ENCODE measurements at places on chromosomes 7 and 10. TPM values are rescaled to one million over a fixed set of nuclear protein-coding genes. Genes with fewer than 3 reads are reported as not detected.

Gene CASP7
- 41.9 TPM for total RNA-seq

Gene PRKRIP1
- total RNA-seq, result 35.1 TPM

Gene SLC26A5
- not detected for total RNA-seq

Gene GOLGA7B
- total RNA-seq, result not detected

Gene LIPF
- total RNA-seq, result not detected

Gene OR13A1
- total RNA-seq, result not detected

GRCh38 chr7:98228801-98229200, 17.6 kb downstream of the BHLHA15 start:
- H3K36me3 ChIP-seq, result no peaks in the 10 kb centered on the region
- no peak overlapping the region for H3K4me3 ChIP-seq
- H3K27me3 ChIP-seq, result no peaks in the 10 kb centered on the region
- H3K27ac ChIP-seq, result no peak overlapping the region
- no peaks in the 10 kb centered on the region for H3K4me1 ChIP-seq

DNA sequence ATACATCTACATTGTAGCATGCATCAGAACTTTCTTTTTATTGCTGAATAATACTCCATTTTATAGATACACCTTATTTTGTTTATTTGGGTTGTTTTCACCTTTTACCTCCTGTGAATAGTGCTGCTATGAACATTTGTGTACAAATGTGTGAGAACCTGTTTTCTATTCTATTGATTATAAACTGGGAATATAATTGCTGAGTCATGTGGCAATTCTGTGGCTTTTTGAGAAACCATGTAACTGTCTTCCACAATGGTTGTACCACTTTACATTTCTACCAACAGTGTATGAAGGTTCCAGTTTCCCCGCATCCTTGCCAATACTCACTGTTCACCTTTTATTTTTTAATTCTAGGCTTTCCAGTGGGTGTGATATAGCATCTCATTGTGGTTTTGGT, 138.6 kb upstream of the MBL2 start:
- H3K27me3 ChIP-seq, result no peaks in the 10 kb centered on the region
- H3K27ac ChIP-seq, result no peak overlapping the region
- no peaks in the 10 kb centered on the region for H3K4me1 ChIP-seq
- no peak for DNase-seq

DNA sequence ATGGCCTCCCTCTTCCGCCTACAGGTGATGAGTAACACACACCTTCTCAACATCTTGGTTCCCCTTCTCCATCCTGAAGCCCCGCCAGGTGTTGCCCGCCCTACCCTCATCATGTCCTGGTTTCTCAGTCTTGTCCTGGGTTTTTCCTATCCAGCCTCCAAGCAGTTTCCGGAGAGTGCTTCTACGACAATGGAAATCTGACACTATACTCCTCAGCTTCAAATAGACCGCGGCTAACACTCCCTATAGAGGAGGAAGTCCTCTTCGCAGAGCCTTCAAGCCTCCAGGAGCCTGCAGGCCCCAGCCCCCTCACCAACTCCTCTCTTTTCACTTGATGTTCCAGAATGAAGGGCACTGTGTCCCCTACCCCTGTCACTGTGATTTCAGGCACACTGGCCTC, 147.4 kb downstream of the PRPF18 start:
- H3K36me3 ChIP-seq, result peaks cover 20% of the 10 kb centered on the region
- no peak for DNase-seq
- no peaks in the 10 kb centered on the region for H3K4me1 ChIP-seq
- H3K27ac ChIP-seq, result no peak overlapping the region
- H3K27me3 ChIP-seq, result no peaks in the 10 kb centered on the region

- H3K36me3 ChIP-seq, result no peaks in the 10 kb centered on the region
- H3K4me3 ChIP-seq, result no peak overlapping the region
- H3K27ac ChIP-seq, result no peak overlapping the region
- DNase-seq, result no peak
Observed at GRCh38 chr7:95776561-95777185, 4.3 kb downstream of the DYNC1I1 start.

- peak; percentile 93 for DNase-seq
- peaks cover 5% of the 10 kb centered on the region for H3K4me1 ChIP-seq
- H3K4me3 ChIP-seq, result no peak overlapping the region
Observed at GRCh38 chr7:12757443-12757842, 70.0 kb downstream of the ARL4A start.

DNA sequence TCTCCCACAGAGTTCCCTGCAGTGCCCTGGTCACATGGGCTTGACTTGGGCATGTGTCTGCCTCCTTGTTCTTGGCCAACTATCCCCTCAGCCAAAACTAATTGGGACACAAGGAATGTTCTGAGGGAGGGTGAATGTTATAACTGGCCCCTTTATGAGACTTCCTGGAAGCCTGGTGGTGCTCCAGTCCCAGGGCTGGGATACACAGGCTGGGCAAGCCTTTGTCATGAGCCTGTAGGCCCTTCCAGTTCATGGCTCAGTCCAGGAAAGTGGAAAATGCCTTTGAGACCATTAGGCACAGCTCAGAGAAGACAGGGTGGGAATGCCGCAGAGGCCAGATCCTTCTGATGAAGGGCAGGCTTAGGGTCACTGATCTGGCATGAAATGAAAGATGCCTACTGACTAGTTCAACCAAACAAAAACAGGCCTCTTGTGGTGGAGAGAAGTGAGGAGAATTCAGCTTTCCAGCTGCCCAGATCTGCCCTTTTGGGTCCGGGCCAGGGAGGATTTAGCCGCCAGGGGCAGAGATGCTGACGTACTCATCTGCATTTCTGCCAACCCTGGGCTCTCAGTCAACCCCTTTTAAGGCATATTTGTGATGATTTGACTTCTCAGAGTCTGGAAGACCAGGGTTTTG, 961.5 kb downstream of the KCNMA1 start:
- H3K4me3 ChIP-seq, result no peak overlapping the region
- DNase-seq, result peak; percentile 23
- H3K4me1 ChIP-seq, result no peaks in the 10 kb centered on the region
- H3K36me3 ChIP-seq, result no peaks in the 10 kb centered on the region

DNA sequence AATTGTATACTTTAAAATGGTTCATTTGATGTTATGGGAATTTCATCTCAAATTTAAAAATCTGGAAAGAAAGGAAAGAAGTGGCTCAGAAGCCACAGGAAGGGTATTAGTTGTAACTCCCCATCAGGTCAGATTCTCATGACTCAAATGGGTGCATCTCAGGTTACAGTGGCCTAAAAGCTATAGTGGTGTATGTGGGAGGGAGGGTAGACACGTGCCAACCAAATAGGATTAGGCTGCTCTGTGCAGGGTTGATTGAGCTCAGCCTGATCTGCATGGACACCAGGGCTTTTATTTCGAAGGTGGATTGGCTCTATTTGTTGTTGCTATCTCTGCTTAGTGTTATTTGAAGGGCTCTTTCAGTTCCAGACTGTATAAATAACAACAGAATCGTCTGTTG, 121.5 kb upstream of the PRR15 start:
- no peaks in the 10 kb centered on the region for H3K36me3 ChIP-seq
- no peak overlapping the region for H3K27ac ChIP-seq
- peak; percentile 18 for DNase-seq
- no peaks in the 10 kb centered on the region for H3K27me3 ChIP-seq
- no peak overlapping the region for H3K4me3 ChIP-seq

DNA sequence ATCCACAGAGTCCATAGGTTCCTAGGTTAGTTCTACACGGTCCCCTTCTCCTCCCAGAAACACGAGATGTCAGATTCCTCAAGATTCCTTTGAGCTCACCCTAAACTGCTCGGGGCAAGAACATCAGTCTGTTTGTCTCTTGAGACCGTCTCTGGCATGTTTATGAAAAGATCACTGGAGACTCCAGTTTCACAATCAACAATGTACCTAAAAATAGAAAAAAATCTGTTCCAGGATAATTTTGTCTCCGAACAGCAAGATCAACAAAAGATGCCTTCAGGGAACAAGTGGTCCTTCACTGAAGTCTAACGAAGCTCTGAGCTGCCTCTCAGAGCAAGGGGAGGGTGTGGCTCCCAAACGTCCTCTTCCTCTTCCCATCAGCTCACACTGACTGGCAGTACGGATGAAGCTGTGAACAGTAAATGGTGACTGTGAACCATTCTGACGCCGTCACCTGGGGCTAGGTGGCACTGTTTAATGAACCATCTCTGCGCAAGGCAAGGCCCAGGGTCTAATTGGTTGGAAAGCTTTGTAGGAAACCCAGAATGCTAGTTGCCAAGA, 156.2 kb upstream of the LYZL1 start:
- no peak overlapping the region for H3K4me3 ChIP-seq
- no peak overlapping the region for H3K27ac ChIP-seq
- H3K36me3 ChIP-seq, result no peaks in the 10 kb centered on the region
- H3K27me3 ChIP-seq, result no peaks in the 10 kb centered on the region
- H3K4me1 ChIP-seq, result peaks cover 12% of the 10 kb centered on the region

GRCh38 chr10:107477266-107477665, 312.8 kb upstream of the SORCS1 start:
- no peak overlapping the region for H3K27ac ChIP-seq
- H3K27me3 ChIP-seq, result no peaks in the 10 kb centered on the region
- H3K4me1 ChIP-seq, result no peaks in the 10 kb centered on the region
- no peak overlapping the region for H3K4me3 ChIP-seq

DNA sequence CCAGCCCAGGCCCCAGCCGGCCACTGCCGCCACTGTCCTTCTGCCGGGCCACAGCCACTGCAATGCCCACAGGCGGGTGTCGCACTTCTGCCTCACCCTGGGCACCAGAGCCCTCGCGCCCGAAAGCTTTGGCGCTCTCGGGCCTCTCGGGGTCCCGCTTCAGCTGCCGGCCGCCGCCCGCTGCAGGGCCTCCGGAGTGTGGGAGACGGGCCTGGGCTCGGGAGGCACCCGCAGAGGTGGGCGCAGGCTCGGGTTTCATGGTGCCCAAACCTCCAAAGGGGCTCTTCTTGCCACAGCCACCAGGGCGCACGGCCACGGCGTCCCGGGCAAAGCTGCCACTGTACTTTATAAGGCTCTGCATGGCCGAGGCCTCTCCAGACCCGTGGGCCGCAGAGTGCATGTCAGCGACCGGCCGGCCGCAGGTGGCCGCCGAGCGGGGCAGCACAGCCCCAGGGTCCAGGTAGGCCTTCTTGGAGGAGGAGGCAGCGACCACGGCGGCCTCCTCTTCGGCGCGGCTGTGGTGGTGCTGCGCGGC, 35.9 kb downstream of the TNRC18 start:
- no peaks in the 10 kb centered on the region for H3K27me3 ChIP-seq
- H3K27ac ChIP-seq, result no peak overlapping the region
- H3K36me3 ChIP-seq, result no peaks in the 10 kb centered on the region
- no peak overlapping the region for H3K4me3 ChIP-seq

DNA sequence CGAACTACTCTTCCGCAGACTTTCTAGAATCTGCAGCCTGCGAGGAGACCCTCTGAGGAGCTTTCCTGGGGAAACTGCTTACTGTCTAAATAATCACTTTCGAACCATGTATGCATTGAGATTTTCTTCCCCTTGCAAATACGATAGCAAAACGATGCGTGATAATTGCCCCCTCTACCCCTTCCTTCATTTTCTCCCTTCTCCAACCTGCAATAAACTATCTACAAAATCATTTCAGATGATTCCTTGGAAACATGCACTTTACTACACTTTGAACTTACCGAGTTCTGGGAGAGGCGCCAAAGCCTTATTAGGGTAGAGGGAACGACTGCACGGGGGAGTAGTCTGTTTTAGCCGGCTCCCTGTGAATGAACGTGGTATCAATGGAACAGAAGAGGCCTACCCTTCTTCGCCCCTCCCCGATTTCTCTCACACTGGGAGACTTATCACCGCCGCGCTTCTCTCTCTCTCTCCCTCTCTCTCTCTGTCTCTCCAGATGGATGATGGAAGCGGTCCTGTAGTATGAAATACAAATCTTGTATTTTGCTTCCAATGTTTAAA, at the start of gene FGFBP3:
Gene FGFBP3, minus strand, starts transcription at position 370 of the 561 bp plus-strand sequence. CDS start 517 bp downstream, outside the sequence.
- H3K4me1 ChIP-seq, result peaks cover 3% of the 10 kb centered on the region
- DNase-seq, result peak; percentile 52
- no peak within 1 kb of the TSS for H3K27ac ChIP-seq
- peak within 1 kb of the TSS; percentile 79 for H3K4me3 ChIP-seq
- no peaks in the 10 kb centered on the region for H3K27me3 ChIP-seq
- H3K36me3 ChIP-seq, result no peaks in the 10 kb centered on the region

GRCh38 chr7:152338561-152338960, 97.2 kb downstream of the KMT2C start:
- H3K27me3 ChIP-seq, result no peaks in the 10 kb centered on the region
- no peak overlapping the region for H3K27ac ChIP-seq
- no peaks in the 10 kb centered on the region for H3K4me1 ChIP-seq
- DNase-seq, result no peak
- no peaks in the 10 kb centered on the region for H3K36me3 ChIP-seq

DNA sequence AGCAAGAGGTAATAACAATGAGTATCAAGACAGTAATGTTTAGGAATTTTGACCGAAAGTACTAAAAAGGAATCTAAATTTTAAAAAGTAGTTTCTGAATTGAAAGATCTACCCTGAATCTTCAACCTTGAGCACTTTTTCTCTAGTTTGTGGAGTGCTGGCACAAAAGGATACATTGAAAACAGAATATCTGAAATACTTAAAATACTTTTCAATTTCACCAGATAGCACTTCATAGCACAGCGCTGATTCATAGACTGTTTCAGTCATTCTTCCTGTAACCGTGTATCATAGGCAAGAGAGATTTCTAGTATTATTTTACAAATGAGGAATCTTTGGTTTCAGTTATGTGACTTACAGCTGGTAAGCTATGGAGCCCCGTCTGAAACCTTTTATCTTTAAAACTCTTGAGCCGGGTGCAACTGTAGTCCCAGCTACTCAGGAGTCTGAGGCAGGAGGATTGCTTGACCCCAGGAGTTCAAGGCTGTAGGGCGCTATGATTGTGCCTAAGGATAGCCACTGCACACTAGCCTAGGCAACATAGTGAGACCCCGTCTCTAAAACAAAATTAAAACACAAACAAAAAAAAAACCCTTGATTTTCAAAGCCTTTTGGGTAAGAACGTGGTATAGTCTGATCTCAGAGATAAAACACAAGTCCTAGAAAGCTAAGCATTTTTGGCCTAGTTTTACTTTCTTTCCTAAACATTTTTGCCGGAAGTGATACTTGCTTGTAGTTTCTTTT, 35.1 kb downstream of the FHIP2A start:
- H3K27me3 ChIP-seq, result no peaks in the 10 kb centered on the region
- peaks cover 36% of the 10 kb centered on the region for H3K36me3 ChIP-seq
- H3K4me3 ChIP-seq, result peak overlapping the region; percentile 34
- H3K27ac ChIP-seq, result peak overlapping the region; percentile 94

GRCh38 chr7:105826143-105826542, 50.3 kb downstream of the ATXN7L1 start:
- H3K27ac ChIP-seq, result no peak overlapping the region
- DNase-seq, result no peak
- H3K4me1 ChIP-seq, result peaks cover 19% of the 10 kb centered on the region
- no peaks in the 10 kb centered on the region for H3K27me3 ChIP-seq
- no peak overlapping the region for H3K4me3 ChIP-seq

GRCh38 chr10:118926903-118927302, 102.6 kb upstream of the NANOS1 start:
- no peak overlapping the region for H3K4me3 ChIP-seq
- no peaks in the 10 kb centered on the region for H3K4me1 ChIP-seq
- no peak overlapping the region for H3K27ac ChIP-seq
- DNase-seq, result no peak
- no peaks in the 10 kb centered on the region for H3K36me3 ChIP-seq

DNA sequence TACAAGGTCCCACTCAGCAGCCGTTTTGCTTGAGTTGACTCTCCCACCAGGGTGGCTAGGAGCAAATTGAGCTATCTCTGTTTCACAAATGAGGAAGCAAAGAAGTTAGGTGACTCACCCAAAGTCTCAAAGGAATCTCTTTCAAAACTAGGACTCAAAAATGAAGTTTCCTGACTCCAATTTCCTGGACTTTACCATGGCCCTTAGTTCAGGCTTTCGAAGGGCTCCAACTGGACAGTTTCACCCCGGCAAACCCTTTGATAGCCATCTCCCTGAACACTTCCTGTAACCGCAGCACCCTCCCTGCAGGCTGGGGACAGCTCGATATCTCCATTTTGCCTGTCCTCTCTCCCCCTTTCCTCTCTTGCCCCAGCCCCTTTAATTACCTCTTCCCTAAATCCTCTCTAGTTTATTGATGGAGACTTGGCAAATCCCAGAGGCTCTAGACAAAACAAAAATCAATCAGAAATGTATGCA, 4.7 kb upstream of the AFAP1L2 start:
- H3K4me1 ChIP-seq, result peaks cover 11% of the 10 kb centered on the region
- no peak overlapping the region for H3K27ac ChIP-seq
- H3K36me3 ChIP-seq, result no peaks in the 10 kb centered on the region
- no peak for DNase-seq

Data from astrocyte (in vitro differentiated cells and primary cell).